ENCODE measurements at places on chromosomes 3 and 15.
A peak's percentile ranks its signal among the peaks of the same experiment; 100 is the strongest.

- no peak for DNase-seq
These were observed 48.4 kb downstream of the ADPGK start for GRCh38 chr15:72735111-72735510.

DNA sequence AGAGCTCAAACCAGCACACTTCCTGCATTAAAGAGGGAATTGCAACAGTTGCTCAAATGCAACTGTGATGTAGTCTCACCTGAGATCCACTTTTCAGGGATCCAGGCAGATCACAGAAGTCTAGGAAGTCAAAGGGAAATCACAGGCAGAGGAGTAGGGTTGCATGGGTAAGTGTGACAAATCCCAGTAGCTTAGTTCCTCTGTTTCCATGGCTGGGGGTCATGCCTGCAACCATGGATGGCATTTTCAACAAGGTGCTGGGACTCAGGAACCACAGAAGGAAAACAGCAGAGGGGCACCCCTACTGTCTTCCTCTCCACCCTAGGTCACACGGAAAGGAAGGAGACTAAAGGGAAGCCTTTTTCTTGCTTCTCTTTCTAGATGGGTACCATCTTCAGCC lies 36.5 kb upstream of the ARNT2 start:
- no peak for DNase-seq

DNA sequence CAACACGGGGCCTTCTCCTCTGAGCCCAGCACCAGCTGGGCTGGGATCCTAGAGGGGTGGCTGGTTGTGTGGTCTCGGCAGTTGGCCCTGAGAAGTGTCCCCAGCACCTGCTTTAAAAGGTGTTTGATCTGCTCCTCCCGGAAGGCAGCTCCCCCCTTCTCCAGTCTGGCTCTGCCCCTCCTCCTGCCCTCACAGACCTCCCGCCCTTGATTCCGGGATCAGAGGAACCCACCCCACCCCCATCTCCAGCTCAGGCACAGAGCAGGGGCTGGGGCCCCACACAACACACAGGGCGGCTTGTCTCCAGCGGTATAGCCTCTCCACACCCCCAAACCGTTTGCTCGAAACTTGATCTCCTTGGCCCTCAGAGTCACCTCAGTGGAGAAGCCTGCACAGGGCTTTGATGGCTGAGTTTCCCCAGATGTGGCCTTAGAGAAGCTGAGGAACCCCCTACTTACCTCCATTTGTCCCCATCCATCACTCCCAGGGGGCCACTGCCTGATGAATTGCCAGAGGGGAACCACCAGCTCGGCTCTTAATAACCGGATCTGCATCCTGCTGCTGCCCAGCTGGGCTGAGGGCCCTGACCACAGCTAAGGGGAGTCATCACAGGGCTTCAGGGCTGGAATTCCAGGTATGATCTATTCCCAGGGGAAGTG lies 6.4 kb upstream of the STRA6 start:
- no peak for DNase-seq

GRCh38 chr3:13068269-13069010 lies 4.8 kb downstream of the IQSEC1 start:
- no peak for DNase-seq

DNA sequence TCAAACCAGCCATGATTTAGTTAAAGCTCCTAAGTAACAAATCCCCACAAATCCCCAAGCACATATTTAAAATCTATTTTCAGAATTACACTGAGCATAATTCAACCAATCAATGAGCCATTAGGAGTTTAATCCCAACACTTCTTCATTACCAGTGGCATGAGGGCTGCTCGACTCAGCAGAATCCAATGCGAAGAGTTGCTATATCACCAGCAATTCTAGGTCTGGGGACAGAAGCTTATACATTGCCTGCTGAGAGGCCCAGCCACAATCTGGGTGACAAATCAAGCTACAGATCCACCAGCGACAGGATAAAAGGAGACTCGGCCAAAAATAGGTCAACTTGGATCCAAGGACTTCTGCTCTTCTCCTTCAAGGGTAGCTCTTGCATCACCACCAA lies 238.8 kb downstream of the NTRK3 start:
- no peak for DNase-seq

GRCh38 chr3:135807879-135808278 lies 157.6 kb upstream of the PPP2R3A start:
- no peak for DNase-seq

- DNase-seq = no peak
These were observed 118.3 kb upstream of the TUSC7 start for GRCh38 chr3:116591236-116591635.

DNA sequence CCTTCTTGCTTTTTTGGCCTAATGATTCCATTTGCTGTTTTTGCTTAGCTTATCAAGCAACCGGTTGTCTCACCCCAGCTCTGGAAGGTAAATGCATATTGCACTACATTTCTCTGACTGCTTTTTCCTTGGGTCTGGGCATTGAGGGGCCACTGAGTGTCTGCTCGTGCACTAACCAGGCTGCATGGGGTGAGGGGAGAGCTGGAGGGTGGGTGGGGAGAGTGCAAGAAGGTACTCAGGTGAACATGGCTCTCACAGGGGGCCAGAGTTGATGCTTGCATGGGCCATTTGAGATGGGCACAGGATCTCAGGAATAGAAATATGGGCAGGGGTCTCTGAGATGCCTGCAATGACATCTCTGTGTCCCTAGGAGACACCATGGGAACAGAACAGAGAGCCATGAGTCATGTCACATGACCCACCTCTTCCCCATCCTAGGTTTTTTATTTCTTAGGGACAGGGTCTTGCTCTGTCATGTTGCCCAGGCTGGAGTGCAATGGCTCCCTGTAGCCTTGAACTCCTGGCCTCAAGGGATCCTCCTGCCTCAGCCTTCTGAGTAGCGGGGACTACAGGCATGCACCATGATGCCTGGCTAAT lies 6.2 kb downstream of the ALPK3 start:
- no peak for DNase-seq

DNA sequence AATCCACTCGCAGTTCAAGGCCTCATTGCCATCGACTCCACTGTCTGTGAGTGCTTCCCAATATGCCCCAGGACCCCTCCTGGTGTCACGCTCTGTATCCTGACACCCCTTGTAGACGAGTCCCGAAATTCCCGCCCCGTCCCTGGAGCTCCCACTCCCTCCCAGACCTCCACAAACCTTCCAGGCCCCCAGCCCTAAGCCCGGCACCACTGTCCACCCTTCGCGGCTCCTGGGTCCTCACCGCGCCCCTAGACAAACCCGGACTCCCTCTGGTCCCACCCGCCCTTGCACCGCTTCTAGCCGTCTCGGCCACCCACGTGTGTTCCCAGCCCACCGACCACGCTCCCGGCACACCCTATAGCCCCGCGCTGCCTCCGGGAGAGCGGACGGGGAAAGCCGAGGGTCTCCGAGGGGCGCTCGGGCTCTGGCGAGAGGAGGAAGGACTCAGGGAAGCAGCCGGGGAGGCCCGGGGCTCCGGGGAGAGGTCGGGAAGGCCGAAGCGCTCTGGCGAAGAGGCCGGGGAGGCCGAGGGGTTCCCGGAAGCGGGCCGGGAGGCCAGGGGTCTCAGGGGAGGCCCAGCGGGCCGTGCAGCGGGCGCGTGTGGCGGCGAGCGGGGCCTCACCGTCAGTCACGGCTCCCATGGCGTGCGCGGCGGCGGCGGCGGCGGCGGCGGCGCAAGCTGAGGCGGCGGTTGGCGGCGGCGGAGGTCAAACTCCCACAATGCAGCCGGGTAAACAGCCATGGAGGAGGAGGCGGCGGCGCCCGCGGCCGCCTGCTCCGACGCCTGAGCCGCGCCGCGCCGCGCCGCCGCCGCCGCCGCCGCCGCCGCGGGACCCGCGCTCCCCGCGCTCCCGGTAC lies at the start of the genes ATXN7 and THOC7:
Gene ATXN7 (plus strand): TSS at position 718 of the 858 bp plus-strand sequence. CDS start 48,732 bp downstream, outside the sequence.
Gene THOC7 (minus strand): TSS at position 656 of the 858 bp plus-strand sequence. CDS start 15 bp downstream, at position 641.
- DNase-seq = peak; percentile 79

Measured in naive B cell (primary cell).